COR-L47 (cell line): ENCODE measurements at places on chromosomes 7 and 10.

GRCh38 chr7:86926732-86927131 is 132.7 kb downstream of the ELAPOR2 start:
- DNase-seq: peak; percentile 57

- no peak for DNase-seq
These were observed 911 bp upstream of the HNRNPH3 start for GRCh38 chr10:68330852-68331454.

- DNase-seq: peak; percentile 34
These were observed 712.1 kb downstream of the PHTF2 start for GRCh38 chr7:78510580-78511188.

DNA sequence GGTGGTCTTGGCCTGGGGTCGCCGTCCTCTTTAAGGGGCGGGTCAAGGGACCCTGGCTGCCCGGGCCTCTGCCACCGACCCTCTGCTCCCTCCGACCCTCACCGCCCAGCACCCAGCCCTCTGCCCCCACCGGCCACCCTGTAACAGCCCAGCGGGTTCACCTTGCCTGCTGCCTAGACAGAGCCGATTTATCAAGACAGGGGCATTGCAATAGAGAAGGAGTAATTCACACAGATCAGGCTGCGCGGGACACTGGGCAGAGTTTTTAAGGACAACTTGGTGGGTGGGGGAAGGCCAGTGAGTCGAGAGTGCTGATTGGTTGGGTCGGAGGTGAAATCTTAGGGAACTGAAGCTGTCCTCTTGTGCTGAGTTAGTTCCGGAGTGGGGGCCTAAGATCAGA is 779 bp upstream of the ADCK2 start:
- DNase-seq: no peak

DNA sequence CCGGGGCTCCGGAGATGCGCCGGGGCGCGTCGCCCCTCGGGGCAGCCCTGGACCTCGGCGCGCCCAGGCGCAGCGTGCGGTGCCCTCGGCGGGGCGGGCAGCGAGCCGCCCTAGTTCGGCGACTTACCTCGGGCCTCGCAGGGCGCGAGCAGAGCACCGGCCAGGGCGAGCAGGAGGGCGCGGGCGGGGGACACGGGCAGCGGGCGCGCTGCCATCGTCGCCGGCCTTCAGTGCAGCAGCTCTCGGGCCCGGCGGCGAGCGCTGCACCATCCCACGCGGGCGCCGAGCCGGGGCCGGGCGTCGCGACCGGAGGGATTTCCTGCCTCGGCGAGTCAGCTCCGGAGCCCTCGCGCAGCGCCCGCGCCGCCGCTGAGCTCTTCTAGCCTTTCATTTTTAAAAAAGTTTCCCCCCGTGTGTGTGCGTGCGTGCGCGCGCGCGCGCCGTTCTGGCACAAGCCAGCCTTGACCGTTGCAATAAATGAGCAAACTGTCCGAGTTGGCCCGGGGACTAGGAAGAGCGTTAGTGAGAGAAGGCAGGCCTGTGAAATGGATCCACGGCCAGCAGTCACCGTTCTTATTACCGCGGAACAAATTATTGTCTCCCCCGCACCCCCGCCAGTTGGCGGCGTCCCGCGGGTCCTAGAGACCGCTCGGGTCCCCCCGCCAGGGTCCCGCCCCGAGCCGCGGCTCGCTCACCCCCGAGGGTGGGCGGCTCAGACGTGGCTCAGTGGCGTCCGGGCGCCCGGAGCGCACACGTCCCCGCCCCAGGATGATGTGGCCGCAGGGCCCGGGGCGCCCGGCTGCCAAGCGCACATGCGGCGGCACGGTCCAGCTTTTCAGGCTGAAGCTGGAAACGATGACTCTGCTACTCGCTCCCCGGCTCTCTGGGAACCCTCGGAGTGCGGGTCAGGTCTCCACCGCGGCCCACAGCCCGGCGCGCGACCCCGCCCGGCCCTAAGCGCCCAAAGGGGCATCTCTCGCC is at the start of gene ADAM12:
Gene ADAM12 (minus strand): TSS at position 547 of the 981 bp plus-strand sequence. CDS start 332 bp downstream, at position 215.
- DNase-seq: no peak

DNA sequence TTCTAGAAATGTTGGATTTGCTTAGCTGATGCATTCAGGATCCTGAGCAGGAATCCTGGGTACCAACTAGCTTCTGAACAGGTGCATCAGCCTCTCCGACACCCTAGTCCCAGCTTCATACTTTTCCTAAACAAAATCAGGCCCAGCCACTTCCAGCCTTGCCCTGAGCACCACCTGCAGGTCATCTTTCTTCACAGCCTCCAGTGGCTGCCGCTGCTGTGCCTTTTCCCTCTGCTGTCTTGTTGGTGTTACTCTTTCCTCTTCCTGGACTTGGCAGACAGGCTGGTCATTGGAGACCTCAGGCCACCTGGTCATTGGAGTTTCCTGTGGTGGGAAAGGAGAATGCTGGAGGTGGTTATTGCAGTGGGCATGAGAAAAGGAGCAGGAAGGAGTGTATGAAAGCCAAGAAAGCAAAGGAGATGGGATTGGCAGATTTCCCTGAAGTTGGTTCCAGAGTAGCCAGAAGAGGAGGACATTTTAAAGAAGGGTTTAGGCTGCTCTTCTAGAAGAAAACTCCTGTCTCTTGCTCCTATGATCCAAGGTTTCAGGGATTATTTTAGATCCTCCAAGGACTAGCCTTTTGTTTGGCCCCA is 48.2 kb upstream of the NFKB2 start:
- DNase-seq: no peak

DNA sequence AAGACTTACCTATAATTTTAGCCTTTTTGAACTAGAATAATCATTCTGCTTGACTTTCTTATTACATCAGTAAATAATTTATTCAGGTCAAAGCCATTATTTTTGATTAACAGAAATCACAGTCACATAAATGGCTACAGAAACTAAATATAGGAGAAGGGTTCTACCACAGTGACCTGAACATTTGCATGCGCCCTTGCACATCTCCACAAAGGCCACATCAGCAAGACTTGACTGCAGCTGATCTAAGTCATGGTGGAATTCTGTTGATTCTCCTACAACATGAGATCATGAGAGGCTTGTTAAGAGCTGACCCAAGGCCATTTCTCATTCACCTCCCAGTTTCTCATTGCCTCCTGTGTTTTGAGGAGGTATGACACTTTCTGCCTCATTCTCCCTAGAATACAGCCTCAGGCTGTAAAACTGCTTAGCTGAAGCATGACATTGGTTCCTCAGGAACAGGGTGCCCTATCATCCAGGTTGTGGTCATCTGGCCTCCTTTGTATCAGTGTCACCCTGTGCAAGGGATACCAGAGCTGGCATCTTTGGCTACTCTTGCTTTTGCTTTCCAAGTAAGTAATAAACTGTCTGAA is 6.7 kb upstream of the IMMP2L start:
- DNase-seq: no peak

GRCh38 chr7:135601182-135601581 is 43.5 kb downstream of the NUP205 start:
- no peak for DNase-seq

GRCh38 chr7:1547777-1548437 is 8.1 kb downstream of the TMEM184A start:
- DNase-seq: no peak

GRCh38 chr10:88216976-88217375 is 353.6 kb downstream of the PTEN start:
- no peak for DNase-seq

- DNase-seq: no peak
These were observed 68.3 kb downstream of the HYCC1 start for GRCh38 chr7:22945584-22945983.

GRCh38 chr7:95485391-95486123 is at the start of gene ASB4:
ASB4 (plus strand) TSS chr7:95485943; CDS start chr7:95485972, 29 bp downstream.
- DNase-seq: no peak

DNA sequence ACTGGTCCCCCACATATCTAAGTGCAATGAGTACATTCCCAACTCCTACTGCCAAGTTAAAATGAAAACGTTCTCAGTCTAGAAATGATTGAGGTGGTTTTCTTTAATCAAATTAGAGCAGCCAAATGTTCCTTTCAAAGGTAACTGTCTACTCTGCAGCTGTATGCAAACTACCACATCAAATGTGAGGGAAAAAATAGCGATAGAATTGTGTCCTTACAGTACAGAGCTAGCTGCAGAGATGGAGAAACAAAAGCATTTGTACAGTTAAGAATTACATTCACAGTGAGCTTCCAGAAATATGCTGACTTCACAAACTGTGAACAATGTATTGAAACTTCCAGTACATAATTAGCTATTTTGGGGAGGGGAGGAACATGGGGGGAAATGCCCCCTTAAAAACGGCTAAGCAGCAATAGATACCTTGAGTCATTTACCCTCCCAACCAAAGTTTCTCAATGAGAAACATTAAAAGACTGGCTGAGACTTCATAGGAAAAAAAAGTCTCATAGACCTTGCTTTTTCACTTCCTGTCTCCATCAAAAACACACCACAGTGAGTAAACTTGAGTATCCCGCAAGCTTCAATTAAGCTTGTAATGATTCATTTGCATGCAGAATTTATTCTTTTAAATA is 22.9 kb downstream of the CDK6 start:
- DNase-seq: no peak

- DNase-seq: peak; percentile 40
These were observed 1.1 kb upstream of the EMX2 start for GRCh38 chr10:117541405-117541908.

DNA sequence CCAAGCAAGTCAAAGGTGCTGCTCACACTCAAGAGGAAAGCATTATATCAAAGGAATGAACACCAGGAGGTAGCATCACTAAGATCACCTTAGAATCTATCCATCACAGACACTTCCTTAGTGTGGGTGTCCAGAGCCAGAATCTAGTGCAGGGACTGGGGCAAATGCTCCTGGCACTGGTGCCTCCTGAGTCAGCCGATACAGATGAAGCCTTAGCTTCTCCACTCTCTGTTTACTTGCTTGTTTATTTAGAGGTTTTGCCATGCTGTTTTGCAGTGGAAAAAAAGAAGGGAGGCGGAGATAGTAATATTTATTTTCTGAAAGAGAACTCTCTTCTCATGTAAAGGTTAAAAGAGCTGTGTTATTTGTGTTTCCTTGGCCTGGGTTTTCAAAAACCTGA is 303.1 kb downstream of the WDR11 start:
- DNase-seq: no peak
